Smooth muscle cell of the coronary artery (primary cell): ENCODE measurements at places on chromosomes 6 and 20. TPM values are rescaled to one million over a fixed set of nuclear protein-coding genes. Genes with fewer than 3 reads are reported as not detected.

Gene PEX7
- 9.2 and 11.8 TPM in 2 replicates for total RNA-seq

Gene EYS
- under 0.01 TPM in 1 of 2 replicates, not detected in the other for total RNA-seq

Gene XKR7
- total RNA-seq, result not detected in 2 replicates

Gene LPA
- total RNA-seq, result not detected in 2 replicates

Gene SYCP2L
- total RNA-seq, result 0.08 TPM in 1 of 2 replicates, not detected in the other

Gene NELFCD
- total RNA-seq, result 54.4 and 63.7 TPM in 2 replicates

Gene FAM217A
- not detected in 2 replicates for total RNA-seq

Gene BPIFB2
- total RNA-seq, result not detected in 2 replicates

Gene LY6G5B
- total RNA-seq, result 2.2 and 4.0 TPM in 2 replicates

Gene SPO11
- total RNA-seq, result not detected in 2 replicates

Gene RAET1E
- 0.15 and 0.47 TPM in 2 replicates for total RNA-seq

Gene RAET1L
- total RNA-seq, result not detected in 2 replicates

Gene FAM162B
- total RNA-seq, result 0.30 and 0.82 TPM in 2 replicates
